KG1 (cell line): ENCODE measurements at places on chromosomes 5 and 9.

GRCh38 chr9:101673642-101674041 is 64.8 kb downstream of the GRIN3A start:
- DNase-seq: no peak

DNA sequence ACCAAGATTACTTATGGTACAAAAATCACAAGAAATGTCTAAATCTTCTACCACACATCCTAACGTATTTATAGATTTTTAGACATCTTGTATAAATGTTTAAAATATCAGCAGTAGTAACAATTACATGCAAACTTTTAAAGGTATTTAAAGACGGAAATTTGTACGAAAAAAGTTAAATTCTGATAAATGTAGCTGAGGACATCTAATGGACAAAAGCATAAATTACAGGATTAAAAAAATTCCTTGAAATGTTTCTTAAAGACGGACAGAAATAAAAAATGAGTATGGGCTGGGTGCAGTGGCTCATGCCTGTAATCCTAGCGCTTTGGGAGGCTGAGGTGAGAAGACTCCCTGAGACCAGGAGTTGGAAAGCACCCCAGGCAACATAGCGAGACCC is 15.8 kb downstream of the ERCC8 start:
- no peak for DNase-seq

- no peak for DNase-seq
These were observed 13.2 kb downstream of the ENG start for GRCh38 chr9:127841087-127841835.

GRCh38 chr5:144468571-144468970 is 297.9 kb downstream of the KCTD16 start:
- DNase-seq: no peak

- no peak for DNase-seq
These were observed 326.6 kb downstream of the EBF1 start for GRCh38 chr5:158773161-158773560.

DNA sequence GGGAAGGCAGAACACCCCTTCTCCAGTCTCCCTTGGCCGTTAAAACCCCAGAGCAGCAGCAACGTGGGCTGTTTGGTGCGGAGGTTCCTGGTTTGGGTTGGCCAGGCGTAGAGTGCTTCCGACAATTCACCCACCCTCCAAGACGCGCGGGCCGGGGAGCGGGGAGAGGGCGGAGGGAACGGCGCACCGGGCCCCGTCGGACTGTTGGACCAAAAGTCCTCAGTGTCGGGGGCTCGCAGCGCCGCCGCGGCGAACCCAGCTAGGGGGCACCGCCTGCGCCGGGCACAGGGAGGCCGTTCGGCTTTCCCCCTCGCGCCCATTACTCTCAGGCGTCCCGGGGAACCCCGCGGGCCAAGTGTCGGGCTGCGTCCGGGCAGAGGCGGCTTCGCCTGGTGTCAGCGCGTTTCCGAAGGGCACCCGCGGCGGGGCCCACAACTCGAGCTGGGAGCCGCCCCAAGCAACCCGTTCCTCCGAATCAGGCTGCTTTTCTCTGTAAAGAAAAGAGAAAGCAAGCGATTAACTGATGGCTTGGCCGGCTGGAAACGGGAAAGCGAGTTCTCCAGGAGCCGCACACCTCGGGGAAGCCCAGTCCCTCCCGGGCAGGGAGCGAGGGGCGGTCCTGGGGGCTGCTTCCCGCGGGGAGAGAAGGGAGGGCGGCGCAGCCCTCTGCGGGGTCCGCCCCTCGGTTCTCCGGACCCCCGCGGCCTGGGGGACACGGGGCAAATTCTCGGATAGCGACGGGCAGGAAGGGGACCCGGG is 145.5 kb downstream of the ERCC6L2 start:
- DNase-seq: no peak

DNA sequence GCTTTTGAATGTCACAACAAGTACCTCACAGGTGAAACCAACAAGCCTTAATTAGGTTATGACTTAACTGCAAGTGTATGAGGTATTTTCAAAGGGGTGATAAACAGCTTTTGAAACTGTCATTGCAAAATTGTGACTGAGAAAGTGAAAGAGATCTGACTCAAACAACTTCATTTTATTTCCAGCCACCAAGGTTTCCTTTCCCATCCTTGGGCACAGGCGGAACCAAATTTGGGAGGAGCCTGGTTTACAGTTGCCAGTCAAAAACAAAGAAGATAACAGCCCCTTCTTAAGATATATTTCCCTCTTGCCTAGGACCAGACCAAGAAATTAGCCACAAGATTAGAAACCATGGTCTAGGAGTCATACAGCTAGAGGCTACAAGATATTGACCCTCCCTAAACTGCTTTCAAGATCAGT is 417.1 kb downstream of the CSNK1G3 start:
- no peak for DNase-seq

- no peak for DNase-seq
These were observed 14.7 kb downstream of the FOCAD start for GRCh38 chr9:20698782-20699181.

GRCh38 chr5:132270335-132270665 is 12.8 kb downstream of the PDLIM4 start:
- DNase-seq: no peak

DNA sequence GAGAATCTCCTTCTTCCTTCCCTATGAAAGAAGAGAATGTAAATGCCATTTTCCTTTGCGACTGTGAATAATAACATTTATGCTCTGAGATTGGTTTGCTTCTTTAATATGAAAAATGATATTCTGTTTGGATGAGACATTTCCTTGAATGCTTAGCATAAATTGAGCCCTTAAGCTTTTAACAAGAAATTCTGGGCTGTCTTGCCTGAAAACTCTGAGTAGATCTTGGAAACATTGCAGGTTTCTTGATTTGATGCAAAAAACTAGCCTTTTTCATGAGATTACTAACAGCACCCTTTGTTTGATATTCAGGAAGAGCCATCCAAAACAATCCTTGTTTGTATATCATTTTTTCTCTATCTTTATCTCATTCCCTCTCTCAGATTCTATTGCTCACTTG is 272.5 kb downstream of the TMEM38B start:
- DNase-seq: no peak

DNA sequence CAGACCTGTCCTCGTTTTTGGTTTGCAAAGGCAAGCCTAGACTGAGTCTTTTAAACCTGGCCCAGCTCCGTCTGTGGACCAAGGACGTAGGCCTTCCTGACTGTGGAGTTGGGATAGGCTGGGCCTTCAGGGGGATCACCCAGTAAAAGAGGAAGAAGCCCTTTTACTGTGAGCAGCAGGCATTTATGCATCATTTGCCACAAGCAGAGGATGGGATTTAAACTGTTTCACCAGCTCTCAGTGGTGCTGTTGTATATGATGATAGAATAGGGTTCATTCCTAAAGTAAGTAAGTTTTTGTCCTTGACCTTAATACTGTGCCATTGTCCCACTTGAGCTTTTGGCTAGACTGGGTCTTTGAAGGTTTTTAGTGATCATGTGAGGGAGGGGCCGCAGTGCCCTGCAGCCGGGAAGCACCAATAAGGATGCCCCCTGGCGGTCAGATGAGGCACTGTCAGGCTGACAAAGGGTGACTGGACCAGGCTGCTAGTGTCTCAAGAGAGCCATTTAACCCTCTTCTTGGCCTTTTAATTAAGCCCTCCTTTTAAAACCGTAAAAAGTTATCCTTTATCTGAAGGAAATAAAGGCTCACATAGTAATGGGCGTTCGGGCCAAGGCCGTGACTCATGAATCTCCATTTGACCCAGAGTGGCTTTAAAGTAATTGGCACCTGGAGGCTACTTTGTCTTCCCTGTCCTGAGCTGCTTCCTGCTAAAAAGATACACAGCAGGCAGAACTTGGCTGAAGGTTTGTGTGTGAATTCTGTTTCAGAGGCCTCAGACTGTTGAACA is 74.0 kb downstream of the UBAP1 start:
- peak; percentile 9 for DNase-seq

DNA sequence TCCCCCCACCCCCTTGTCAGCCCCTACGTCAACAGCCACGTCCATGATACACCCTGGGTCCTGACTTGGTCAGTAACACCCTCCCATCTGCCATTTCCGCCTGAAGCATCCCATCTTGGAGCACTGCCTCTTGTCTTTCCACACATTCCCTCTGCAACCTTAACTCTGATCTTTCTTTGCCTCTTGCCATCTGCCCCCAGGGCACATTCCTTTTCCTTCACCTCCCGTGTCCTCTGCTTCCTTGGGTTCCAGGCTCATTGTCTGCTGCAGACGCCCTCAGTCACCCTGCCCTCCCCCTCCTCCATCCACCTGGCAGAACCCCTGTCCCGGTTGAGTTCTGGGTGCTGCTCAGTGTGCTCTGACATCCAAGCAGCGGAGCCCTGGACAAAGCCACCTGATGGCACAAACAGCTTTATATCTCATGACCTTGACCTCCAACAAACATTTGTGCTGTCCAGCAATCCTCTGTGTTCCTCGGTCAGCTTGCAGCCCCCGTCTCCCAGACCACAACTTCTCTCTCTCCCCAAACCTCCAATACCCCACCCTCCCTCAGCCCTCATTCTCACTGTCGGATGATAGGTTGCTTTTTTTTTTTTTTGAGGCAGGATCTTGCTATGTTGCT is 97.7 kb upstream of the IER5L start:
- no peak for DNase-seq

DNA sequence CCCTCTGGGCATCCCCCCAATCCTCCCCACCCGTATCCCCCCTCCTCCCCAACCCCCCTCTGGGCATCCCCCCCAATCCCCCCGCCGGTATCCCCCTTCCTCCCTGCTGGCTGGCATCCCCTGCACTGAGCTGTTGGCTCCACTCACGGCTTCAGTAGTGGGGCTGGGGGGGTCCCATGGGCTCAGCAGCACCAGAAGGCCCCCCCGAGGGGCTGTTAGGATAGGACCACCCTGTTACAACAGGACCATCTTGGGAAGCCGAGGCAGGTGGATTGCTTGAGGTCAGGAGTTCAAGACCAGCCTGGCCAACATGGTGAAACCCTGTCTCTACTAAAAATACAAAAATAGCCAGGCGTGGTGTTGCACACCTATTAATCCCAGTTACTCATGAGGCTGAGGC is 42.4 kb downstream of the EXD3 start:
- DNase-seq: no peak

DNA sequence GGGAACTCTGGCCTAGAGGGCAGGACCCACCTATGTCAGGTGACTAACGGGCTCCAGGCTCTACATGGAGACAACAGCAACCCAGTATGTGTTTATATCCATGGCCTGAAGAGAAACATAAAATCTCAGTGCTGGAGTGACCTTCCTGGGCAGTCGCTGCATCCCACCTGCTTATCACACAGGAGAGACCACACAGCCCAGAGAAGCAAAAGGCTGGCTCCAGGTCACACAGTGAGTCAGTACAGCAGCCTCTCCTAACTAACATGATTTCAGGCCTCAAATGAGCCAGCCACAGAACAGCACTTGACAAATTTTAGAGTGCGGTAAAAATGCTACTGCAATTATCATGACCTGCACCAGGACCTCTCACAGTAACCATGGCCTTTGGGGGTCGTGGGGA is 54.0 kb upstream of the TGFBR1 start:
- DNase-seq: no peak

DNA sequence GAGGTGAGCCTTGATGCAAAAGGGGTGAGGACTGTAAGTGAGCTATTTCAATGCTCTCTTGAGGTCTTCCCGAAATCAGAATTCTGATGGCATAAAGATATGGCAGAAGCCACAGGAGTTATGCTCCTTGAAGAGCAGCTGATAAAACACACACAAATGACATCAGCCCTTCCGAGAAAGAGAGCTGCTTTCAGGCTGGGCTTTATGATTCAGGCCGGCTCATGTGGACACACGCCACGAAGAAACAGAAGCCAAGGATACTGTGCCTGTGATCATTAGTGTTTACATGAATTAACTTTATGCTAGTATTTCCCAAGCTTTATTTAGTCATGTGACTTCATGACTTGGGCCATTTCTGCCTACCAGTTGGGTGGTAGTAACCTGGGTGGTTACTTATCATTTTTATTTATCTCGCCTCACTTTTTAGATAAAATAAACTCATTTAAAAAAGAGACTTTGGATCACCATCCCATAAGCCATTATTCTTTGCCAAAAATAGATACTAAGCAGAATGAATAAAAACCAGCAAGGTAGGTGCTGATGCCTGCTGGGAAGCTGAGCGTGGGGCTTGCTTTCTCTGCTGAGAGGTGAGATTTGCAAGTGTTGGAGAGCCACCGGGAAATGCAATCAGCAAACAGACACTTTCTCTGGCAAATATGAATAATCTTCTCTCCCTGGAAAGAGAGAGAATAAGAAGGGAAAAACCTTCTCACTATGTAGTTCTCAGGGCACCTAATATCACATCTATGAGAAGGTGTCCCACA is 73.0 kb upstream of the SLC25A51 start:
- DNase-seq: no peak

DNA sequence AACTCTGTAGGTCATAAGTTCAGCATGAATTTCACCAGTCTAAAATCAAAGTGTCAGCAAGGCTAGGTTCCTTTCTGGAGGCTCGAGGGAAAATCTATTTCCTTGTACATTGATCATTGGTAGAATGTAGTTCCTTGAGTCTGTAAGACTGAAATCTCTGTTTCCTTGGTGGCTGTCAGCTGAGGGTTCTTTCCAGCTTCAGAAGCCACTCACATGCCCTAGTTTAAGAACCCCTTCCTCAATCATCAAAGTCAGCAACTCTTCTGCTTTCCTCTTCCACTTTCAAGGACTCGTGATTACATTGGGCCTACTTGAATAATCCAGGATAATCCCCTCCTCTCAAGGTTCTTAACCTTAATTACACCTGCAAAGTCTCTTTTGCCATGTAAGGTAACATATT is 4.9 kb upstream of the SCAMP1 start:
- DNase-seq: no peak

- DNase-seq: no peak
These were observed 54.5 kb downstream of the PFDN1 start for GRCh38 chr5:140248414-140248813.

DNA sequence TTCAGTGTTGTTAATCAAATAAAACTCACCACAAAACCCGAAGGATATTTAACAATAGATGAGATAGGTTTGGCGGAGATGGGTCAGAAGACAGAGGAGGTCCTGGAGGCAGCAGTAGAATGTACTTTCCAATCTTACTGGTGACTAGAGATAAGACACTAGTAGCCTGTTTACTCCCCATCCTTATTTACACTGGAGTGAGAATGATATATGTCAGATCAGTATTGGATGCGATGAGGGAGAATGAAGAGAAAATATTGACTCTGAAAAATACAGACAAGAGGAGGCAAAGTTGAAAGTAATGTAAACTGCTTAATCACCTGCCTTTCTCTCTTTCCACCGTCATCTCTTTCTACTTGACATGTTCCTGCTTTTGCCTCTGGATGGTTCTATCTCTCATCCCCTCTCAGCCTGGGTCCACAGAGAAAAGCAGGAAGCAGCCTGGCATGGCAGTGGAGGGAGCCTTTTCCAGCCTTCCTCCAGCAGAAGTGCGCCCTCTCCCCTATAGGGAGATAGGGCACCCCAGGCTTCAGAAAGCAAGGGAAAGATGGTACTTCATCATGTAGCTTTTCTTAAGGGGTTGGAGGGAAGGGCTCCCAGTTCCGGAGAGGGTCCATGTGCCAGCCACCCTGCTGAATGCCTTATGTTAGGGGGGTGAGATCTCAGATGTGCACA is 11.1 kb downstream of the PALM2AKAP2 start:
- DNase-seq: no peak

- DNase-seq: no peak
These were observed 22.3 kb upstream of the TMEM250 start for GRCh38 chr9:136140966-136141365.

- DNase-seq: no peak
These were observed 29.1 kb downstream of the P4HA2 start for GRCh38 chr5:132198571-132198970.
